T-cell (primary cell): ENCODE measurements at places on chromosomes 3 and 15. TPM values are rescaled to one million over a fixed set of nuclear protein-coding genes. Genes with fewer than 3 reads are reported as not detected.

GRCh38 chr15:78508272-78508671 lies 895 bp downstream of the HYKK start:
- no peak overlapping the region for H3K27ac ChIP-seq
- peaks cover 8% of the 10 kb centered on the region for H3K27me3 ChIP-seq
- H3K4me3 ChIP-seq: peak overlapping the region; percentile 62
- no peak for DNase-seq
- H3K4me1 ChIP-seq: peaks cover 22% of the 10 kb centered on the region

NPAP1 gene
- not detected for total RNA-seq

GRCh38 chr3:25885544-25885943 lies 95.7 kb downstream of the OXSM start:
- no peak overlapping the region for H3K27ac ChIP-seq
- H3K36me3 ChIP-seq: no peaks in the 10 kb centered on the region
- H3K4me1 ChIP-seq: no peaks in the 10 kb centered on the region
- no peaks in the 10 kb centered on the region for H3K27me3 ChIP-seq

GRCh38 chr15:50879016-50879617 lies 29.4 kb upstream of the AP4E1 start:
- peaks cover 6% of the 10 kb centered on the region for H3K4me1 ChIP-seq
- no peak for DNase-seq
- H3K36me3 ChIP-seq: no peaks in the 10 kb centered on the region
- H3K27ac ChIP-seq: peak overlapping the region; percentile 32
- no peak overlapping the region for H3K4me3 ChIP-seq

KIF23 gene
- 0.76 TPM for total RNA-seq

DNA sequence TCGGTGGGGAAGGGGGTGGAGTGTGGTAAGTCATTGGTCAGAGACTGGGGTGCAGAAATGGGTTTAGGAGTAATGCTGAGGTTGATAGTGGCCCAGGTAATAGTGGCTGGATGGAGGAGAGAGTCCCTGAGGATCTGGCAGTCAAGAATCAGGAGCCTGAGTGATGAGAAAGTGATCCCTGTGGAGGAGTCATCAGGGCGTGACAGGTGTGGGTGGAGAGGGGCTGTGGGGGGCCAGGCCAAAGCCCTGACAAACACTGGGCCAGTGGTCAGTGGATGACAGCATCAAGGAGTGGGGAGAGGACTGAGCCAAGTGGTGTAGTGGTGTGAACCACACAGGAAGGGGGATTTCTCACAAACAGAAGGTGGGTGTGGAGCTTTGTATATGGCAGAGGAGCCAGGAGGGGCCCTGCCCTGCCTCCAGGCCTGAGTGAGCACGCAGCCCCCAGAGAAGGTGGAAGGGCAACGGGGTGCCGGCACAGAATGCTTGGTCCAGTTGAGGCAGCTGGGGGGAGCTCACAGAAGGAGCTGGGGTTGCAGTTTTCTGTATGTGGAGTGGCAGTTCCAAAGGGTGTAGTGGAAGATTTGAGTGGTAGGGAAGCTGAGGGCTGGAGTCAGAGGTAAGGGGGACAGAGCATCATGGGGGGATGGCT lies 77.1 kb downstream of the SPSB4 start:
- DNase-seq: no peak
- no peaks in the 10 kb centered on the region for H3K4me1 ChIP-seq
- peaks cover 34% of the 10 kb centered on the region for H3K27me3 ChIP-seq
- no peaks in the 10 kb centered on the region for H3K36me3 ChIP-seq
- no peak overlapping the region for H3K27ac ChIP-seq
